ENCODE measurements at places on chromosomes 11 and 22.

DNA sequence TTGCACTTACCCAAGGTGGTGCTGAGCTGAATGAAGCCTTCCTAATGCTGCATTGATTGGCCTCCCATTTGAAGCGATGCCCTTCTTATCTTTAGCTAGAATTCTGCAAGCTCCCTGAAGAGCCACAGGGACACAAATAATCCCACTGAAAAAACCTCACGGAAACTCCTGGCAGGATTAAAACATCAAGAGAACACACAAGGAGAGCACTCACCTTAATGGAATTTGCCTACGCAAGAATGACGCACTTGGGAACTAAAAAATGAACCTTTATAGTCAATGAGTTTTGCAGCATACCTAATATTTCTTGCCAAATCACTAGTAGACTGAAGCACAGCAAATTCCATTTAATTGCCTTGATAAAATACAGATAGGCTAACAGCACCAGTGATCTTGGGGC is 232.8 kb upstream of the UBASH3B start:
- no peak for DNase-seq

DNA sequence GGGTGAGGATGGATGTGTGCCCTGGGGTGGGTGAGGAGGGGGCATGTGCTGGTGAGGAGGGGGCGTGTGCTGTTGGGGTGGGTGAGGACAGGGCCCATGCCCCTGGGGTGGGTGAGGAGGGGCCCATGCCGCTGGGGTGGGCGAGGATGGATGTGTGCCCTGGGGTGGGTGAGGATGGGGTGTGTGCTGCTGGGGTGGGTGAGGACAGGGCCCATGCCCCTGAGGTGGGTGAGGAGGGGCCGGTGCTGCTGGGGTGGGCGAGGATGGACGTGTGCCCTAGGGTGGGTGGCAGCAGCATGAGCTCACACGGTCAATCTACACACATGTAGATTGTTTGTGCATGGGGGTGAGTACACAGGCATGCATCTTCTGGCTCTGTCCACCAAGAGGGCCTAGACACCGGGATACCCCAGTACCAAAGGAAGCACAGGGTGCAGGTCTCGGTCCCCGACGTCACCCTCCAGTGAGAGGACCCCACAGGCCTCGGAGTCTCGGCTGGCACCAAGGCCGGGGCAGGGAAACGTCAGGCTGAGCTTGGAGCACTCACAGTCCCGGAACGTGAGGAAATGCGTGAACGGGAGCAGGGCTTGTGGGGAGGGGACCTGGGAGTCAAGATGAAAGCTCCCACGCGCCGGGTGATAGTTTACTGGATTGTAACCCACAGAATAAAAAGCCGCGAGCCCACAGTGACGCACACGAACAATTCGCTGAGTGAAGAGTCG is 37.4 kb upstream of the TOLLIP start:
- DNase-seq: no peak

- peak; percentile 72 for DNase-seq
Observed at GRCh38 chr11:64844330-64845128, at the start of gene CDC42BPG. TSS of gene CDC42BPG (minus strand) at chr11:64844653. CDS start at chr11:64844569, 84 bp downstream.

DNA sequence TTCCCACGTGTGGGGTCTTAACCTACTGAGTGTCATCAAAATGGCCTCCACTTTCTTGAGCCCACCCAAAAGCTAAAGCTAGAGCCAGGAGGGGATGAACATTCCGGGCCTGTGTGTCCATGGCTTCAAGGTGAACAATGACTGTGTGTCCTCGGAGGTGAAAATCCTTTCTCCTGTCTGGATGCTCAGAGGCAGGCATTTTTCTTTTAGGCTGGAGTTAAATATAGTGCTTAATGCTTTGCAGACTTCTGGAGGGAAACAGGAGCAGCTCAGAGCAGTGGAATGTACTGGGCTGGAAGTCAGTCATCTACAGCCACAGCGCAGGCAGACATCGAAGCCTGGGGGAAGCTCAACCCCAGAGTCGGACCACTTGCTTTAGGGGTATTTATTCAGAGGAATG is 68.6 kb upstream of the TMEM45B start:
- no peak for DNase-seq

DNA sequence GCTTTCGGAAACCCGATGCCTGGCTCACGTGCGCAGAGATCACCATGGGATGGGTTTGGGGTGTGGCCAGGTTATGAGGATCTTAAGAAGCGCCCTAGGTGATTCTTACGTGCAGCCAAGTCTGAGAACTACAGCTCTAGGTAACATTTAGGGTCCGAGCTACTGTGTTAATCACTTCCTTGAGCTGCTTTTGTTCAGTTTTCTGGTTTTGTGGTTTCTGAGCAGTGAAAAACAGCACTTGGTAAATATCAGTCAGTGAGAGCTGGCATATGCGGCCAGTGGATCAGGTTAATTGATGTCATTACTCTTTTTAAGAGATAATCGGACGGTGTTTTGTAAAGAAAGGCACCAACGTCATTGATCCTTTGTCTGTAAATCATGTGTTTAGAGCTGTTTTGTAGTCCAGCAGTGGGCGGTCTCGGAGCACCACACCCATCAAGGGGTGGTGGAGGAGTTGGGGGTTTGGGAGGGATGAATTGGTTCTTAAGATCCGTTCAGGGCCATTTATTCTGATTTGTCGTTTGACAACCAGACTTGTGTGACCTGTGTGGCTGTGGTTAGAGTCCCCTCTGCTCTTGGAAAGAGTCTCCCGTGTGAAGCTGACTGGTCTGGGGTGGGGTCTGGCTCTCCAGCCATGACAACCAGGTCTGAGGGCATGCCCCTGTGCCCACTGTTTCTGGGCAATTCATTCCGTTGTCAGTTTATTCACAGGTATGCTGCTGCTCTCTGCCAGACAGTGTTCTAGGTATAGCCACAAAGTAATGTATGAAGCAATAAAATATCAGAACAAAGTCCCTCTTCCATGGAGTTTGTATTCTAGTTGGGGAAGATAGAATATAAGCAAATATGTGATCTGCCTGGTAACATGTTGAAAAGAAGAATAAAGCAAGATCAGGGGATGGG is 61.9 kb upstream of the SORL1-AS1 start:
- no peak for DNase-seq

DNA sequence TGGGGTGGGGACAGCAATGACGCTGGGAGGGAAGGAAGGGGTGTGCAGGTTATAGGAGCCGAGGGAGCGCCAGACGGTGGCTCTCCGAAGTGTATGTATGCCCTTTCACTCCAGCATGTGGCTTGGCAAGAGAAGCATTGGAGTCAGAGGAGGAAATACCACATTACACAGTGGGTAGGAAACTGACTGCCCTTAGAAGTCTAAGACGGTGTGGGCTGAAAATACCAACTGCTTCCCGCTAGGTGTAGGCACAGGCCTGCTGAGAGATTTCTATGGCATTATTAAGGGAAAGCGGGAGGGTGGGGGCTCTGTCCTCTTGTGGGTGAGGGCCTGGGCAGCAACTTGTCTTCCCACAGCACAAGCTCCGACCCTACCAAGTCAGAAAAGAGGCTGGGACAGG is 44.7 kb downstream of the CACNG2 start:
- no peak for DNase-seq

GRCh38 chr11:60431251-60431650 is 1.9 kb downstream of the MS4A5 start:
- no peak for DNase-seq

DNA sequence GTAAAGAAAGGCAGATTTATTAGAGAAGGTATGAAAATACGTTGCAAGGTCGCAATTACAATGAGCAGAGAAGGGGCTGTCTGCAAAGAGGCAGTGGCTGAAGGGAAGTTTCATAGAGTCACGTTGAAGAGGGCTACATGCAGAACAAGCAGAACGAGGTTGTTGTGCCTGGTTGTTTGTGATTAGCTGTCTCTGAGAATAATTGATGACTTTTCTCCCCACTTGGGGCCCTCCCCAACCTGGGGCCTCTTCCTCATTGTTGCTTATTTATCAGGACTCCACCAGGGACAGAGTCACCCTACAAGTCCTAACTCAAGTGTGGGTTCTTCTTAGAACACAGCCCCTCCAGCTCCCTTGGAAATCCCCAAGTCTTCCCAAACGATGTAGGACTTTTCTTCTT is 29.1 kb downstream of the CSF2RB start:
- no peak for DNase-seq

DNA sequence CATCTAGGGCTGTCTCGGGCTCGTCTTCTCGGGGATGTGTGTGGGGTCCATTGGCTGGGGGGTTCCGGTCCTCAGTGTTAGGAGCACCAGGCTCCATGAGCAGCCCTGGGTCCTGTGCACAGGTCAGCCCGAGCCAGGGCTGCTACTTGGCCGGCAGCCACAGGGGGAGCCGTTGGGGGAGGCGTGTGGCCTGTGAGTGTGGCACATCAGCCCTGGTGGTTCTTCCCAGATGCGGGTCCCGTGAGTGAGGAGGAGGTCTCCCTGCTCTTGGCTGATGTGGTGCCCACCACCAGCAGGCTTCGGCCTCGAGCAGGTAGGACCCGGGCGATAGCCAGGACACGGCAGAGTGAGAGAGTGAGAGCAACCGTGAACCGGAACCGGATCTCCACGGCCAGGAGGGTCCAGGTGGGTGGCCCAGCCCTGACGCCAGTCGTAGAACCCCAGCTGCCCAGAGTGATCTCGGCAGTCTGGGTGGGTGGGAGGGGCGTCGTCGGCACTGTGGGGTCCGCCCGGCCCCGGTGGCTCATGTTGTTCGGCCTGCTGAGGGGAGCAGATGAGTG is 18.5 kb downstream of the IRF7 start:
- DNase-seq: no peak

- DNase-seq: no peak
Observed at GRCh38 chr11:45472716-45473317, 186.7 kb upstream of the SYT13 start.

DNA sequence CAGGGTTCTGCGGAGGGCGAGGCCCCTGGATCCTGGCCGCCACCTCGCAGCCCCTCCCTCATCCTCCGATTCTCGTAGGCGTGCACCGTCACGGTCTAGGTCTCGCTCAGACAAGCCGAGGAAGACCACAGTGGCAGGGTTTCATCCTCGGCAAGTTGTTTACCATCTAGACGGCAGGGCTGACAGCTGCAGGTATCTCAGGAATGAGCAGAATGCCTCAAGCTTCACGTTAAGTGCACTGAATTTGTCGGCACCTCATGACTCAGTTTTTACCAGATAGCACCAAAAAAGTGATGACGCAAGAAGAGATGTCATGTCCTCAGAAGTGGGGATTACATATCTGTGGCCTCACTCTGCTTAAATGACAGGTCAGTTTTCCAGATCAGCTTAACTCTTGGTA is 35.1 kb downstream of the WT1 start:
- DNase-seq: no peak

All from inflammatory macrophage (primary cell).